ENCODE measurements at places on chromosomes 2 and 18.
A peak's percentile ranks its signal among the peaks of the same experiment; 100 is the strongest.

DNA sequence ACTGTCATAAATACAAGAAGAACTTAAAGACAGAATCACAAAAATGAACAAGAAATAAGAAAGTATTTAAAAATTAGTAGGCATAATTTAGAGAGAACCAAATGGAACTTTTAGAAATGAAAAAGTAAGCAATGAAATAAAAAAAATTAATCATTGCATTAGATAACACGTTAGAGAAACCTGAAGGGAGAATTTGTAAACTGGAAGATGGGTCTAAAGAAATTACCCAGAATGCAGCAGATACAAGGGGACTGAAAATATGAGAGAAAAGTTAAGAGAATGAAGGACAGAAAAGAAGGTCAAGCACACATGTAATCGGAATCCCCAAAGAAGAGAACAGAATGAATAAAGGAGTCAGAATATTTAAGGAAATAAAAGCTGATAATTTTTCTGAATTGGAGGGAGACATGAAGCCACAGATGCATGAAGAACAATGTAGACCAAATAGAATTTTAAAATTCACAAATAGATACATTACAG, 21.5 kb downstream of the TCF4 start:
- DNase-seq: no peak

DNA sequence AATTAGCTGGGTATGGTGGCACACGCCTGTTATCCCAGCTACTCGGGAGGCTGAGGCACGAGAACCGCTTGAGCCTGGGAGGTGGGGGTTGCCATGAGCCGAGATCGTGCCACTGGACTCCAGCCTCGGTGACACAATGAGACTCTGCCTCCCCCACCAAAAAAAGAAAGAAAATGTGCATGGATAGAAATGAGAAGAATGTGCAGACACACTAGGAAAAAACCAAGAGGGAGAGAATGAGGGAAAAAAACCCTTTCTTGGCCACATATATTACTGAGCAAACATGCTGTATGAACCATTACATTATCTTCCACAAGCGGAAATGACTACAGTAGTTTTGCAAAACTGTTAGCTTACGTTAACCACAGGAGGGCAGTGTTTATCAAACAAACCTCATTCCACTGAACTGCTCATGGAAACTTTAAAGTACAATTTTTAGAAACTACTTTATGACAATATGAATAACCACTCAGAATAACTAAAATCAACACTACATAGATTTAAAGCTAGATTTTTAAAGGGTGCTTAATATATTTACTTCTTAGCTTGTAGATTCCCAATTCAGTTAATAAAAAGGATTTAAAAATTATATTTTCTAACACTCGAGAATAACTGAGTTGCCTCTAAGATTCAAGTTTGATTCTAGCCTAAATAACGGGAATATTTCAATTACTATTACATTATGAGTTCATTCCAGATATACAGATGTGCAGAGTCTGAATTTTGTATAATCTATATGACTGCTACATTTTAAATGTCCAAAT, 26.4 kb downstream of the ASXL2 start:
- DNase-seq: peak; percentile 40

- DNase-seq: no peak
These were observed 3.9 kb downstream of the PPM1B start for GRCh38 chr2:44172576-44172975.

DNA sequence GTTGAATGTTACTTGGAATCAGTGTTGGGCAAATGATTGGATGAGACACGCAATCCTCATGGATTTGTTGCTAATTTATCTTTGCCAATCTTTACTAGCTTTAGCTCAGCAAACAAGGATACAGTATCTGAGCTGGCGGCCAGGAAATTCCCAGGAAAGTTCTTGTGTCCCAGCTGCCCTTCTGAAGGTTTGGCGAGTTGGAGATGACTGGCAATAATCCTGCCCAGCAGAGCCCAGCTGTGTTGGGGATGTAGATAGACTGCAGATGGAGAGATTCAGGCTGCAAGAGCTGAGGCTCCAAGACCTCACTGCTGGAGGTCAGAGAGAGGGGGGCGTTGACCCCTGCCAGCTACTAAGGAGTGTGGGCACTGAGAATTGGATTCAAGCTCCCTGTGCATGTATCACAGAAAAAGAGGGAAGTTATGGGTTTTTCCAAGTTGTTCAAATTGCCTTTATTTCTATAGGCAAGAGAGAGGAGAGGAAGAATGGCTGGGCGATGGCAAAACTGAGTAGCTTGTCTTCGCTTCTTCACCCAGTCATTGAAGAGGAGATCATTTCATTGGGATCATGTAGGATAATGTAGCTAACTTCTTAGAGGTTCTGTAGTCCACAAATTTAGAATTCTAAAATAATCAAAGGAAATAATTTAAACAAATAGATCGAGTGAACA, 506.8 kb upstream of the LRATD1 start:
- no peak for DNase-seq

GRCh38 chr2:190640117-190640516, 8.8 kb upstream of the NAB1 start:
- DNase-seq: no peak
